ENCODE measurements at places on chromosomes 4 and X. TPM values are rescaled to one million over a fixed set of nuclear protein-coding genes. Genes with fewer than 3 reads are reported as not detected.

DNA sequence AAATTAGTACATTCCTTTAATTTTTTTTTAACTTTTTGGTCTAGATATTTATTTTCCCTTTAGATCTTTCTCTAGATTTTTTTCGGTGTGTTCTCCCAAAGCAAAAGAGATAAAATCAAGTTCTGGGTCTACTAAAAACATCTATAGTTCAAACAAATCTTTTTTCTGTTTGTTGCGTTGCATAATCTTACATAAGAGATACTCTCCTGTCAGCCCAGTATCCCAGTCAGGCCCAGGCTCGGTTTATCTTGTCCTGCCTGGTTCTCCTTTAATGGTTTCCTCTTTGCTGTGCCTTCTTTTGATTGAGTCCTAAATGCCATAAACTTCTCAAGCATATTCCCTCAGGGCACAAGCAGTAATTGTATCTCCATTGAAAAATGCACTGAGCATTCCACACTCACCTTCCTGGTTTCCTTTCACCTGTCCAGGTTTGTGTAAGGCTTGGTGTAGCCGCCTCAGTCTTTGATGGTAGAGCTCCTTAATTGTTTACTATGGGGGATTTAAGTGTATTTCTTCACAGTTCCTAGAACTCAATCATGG lies 104.9 kb downstream of the TMEM131L start:
- no peak overlapping the region for H3K27ac ChIP-seq
- no peak overlapping the region for H3K4me3 ChIP-seq
- H3K36me3 ChIP-seq: no peaks in the 10 kb centered on the region
- H3K27me3 ChIP-seq: no peaks in the 10 kb centered on the region
- no peaks in the 10 kb centered on the region for H3K4me1 ChIP-seq
- no peak for DNase-seq

GRCh38 chr4:42167709-42168108 lies 15.3 kb upstream of the BEND4 start:
- no peaks in the 10 kb centered on the region for H3K4me1 ChIP-seq
- H3K36me3 ChIP-seq: no peaks in the 10 kb centered on the region
- H3K27me3 ChIP-seq: no peaks in the 10 kb centered on the region
- DNase-seq: no peak
- no peak overlapping the region for H3K27ac ChIP-seq
- no peak overlapping the region for H3K4me3 ChIP-seq

DNA sequence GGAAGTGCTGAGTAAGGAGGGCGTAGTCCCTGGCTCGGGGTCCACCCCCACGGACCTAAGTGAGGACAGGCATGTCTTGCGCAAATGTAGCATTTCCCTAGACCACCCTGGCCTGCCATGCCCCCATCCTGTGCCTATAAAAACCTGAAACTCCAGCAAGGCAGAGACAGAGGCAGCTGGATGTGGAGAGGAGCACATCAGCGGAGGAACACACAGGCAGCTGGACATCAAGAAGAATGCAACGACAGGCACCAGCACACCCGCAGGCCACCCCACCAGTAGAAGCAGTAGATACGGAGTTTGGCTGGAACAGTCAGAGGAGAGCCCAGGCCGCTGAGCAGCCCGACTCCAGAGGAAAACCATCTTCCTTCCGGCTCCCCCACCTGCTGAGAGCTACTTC lies 345.9 kb downstream of the FSTL5 start:
- DNase-seq: no peak
- H3K4me3 ChIP-seq: no peak overlapping the region
- no peak overlapping the region for H3K27ac ChIP-seq
- H3K4me1 ChIP-seq: no peaks in the 10 kb centered on the region
- no peaks in the 10 kb centered on the region for H3K36me3 ChIP-seq
- no peaks in the 10 kb centered on the region for H3K27me3 ChIP-seq

GRCh38 chr4:110854021-110854678 lies 231.3 kb upstream of the PITX2 start:
- no peak overlapping the region for H3K4me3 ChIP-seq
- peaks cover 35% of the 10 kb centered on the region for H3K4me1 ChIP-seq
- peak; percentile 56 for DNase-seq

DNA sequence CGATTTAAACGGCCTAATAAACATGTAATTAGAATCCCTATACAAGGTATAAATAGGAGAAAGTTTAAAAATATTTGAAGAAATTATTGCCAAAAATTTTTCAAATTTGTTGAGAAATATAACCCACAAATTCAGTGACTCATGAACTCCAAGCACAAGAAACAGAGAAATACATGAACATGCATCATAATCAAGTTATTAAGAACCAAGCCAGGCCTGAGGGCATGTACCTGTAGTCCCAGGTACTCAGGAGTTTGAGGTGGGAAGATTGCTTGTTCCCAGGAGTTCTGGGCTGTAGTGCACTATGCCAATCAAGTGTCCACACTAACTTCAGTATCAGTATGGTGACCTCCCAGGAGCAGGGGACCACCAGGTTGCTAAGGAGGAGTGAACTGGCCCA lies 341.9 kb downstream of the CAMK2D start:
- no peaks in the 10 kb centered on the region for H3K4me1 ChIP-seq
- no peak for DNase-seq
- no peak overlapping the region for H3K4me3 ChIP-seq
- H3K36me3 ChIP-seq: no peaks in the 10 kb centered on the region

DNA sequence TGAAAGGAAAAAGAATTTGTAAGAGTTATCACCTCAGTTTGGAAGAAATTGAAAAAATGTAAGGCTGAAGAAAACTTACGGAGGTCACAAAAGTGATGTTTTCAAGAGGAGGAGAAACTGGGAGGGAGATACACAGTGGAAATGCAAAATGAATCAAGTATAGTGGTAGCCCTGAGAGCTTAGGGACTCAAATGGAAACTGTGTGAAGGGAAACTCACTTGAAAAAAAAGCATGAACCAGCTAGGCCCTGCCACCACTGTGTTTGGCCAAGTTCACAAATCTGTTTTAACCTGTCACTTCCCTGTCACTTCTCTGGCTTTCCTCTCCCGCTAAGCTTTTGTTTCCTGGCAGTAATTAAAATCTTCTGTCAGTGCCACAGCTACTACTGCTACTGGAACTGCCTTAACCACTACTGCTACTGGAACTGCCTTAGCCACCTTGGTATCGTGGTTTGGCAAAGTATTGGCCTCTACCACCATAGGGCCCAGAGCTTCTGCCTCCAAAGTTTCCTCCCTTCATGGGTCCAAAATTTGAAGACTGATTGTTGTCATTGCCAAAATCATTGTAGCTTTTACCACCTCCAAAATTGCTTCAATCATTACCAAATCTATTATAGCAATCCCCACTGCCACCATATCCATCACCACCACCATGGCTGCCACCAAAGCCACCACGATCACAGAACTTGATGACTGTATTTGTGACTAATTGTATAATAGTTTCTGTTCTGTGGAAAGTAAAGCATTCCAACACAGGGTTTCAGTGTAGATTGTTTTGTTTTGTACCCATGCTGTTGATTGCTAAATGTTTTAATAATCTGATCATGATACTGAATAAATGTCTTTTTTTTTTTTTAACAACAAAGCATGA lies 41.5 kb downstream of the SMARCA5 start:
- no peaks in the 10 kb centered on the region for H3K27me3 ChIP-seq
- peaks cover 28% of the 10 kb centered on the region for H3K36me3 ChIP-seq
- H3K4me3 ChIP-seq: no peak overlapping the region
- DNase-seq: no peak
- H3K4me1 ChIP-seq: peaks cover 4% of the 10 kb centered on the region

GRCh38 chr4:37001688-37002436 lies 242.7 kb upstream of the NWD2 start:
- H3K27ac ChIP-seq: no peak overlapping the region
- H3K4me3 ChIP-seq: no peak overlapping the region
- no peaks in the 10 kb centered on the region for H3K4me1 ChIP-seq
- H3K36me3 ChIP-seq: no peaks in the 10 kb centered on the region

Gene SYNPO2
- 99.7 TPM for total RNA-seq

Gene YY2
- total RNA-seq: 2.4 TPM

Gene UGT8
- total RNA-seq: 50.9 TPM

Gene BEX1
- 3.3 TPM for total RNA-seq

Gene BRS3
- not detected for total RNA-seq

Data from transverse colon (tissue), 4 donors.